ENCODE measurements at places on chromosomes 3 and 15.

DNA sequence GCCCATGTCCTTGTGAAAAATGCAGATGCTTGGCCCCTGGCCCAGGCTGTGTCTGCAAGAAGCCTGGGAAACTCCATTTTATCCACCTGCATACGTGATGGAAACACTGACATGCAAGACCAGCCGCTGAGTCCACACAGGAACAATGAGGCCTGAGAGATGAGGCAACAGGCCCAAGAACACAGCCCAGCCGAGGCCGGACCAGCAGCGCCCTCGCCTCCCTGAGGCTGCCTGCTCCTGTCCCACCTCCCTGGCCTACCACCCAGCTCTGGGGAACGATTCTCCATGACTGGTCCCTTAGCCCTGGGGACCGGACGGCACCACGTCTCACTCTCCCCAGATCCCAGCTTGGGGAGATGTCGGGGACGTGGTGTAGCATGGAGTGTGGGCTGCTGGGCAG lies 47.5 kb downstream of the HMCES start:
- DNase-seq = no peak

DNA sequence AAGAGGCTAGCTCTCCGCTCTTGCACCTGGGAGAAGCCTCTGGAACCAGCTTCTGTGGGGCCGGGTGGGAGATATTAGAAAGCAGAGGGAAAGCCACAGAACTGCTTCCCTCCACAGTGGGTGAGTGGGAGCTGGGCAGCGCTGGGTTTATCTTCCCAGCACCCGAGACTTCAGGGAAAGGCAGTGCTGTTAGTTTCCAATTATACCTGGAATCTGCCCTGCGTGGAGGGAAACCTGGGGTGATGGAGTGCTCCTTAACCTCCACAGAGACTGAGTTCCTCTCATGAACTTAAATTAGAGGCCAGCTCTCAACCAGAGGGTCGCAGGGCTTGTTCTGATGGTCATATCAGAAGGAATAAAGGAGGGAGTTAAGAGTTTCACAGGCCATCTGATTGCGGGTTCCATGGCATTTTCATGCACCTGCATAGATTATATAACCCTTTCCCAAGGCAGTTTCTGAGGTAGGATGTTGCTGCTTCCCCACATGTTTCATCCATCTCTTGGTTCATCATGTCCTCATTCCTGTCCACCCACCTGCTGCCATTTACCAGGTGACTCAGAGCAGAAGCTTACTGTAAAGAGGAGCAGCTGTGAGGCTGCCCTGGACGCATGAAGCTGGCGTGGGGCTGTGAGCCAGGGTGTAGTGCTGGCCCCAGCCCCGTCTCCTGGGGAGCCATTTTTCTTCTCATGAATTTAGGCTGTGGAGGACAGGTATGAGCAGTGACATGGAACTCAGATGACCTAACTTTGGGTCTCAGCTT lies 42.5 kb downstream of the CA12 start:
- DNase-seq = no peak

- no peak for DNase-seq
Measured at GRCh38 chr3:48492461-48493202, 11.3 kb downstream of the SHISA5 start.

- no peak for DNase-seq
Measured at GRCh38 chr15:60656041-60656440, 177.1 kb upstream of the ICE2 start.

DNA sequence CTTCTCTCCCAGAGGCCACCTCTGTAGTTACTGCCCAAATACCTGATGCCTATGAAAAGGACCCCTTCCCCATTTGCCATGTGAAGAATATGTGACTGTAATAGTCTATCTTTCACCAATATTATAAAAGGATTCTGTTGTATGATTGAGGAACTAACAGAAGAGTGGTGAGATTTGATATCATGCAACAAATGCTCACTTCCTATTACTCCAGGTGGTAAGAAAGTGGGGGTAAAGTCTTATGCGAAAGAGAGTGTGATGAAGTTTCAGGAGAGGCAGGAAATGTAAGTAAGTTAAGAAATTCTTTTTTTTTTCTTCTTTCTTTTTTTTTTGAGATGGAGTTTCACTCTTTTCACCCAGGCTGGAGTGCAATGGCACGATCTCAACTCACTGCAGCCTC lies 24.4 kb upstream of the RAP2B start:
- DNase-seq = no peak

DNA sequence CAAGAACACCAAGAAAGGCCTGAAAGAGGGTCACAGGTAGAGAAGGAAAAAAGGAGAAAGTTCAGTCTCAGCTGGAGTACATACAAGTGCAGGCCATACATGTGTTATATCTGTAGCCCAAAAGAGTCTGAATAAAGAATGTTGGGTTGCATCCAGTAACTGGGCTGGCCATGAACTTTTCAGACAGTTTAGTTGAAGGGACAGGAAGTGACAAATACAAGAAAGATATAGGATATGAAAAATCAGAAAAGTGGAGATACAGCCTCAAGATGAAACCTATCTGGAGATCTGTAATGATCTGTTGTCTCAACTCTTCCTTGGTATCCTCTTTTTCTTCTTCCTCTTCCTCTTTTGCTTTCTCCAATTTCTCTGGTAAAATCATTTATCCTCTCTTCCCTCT lies 671.7 kb downstream of the MECOM start:
- no peak for DNase-seq

DNA sequence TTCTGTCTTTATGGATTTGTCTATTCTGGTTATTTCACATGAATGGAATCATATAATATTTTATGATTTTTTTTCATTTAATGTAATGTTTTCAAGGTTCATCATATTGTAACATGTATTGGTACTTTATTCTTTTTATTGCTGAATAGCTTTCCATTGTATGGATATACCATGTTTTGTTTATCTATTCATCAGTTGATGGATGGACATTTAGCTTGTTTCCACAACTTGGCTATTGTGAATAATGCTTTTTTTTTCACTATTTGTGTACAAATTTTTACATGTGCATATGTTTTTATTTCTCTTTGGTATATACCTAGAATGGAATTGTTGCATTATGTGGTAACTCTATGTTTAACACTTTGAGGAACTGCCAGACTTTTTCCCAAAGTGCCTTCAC lies 64.7 kb downstream of the PFN2 start:
- DNase-seq = no peak

GRCh38 chr3:112640276-112640929 lies 540 bp downstream of the CCDC80 start:
- no peak for DNase-seq

DNA sequence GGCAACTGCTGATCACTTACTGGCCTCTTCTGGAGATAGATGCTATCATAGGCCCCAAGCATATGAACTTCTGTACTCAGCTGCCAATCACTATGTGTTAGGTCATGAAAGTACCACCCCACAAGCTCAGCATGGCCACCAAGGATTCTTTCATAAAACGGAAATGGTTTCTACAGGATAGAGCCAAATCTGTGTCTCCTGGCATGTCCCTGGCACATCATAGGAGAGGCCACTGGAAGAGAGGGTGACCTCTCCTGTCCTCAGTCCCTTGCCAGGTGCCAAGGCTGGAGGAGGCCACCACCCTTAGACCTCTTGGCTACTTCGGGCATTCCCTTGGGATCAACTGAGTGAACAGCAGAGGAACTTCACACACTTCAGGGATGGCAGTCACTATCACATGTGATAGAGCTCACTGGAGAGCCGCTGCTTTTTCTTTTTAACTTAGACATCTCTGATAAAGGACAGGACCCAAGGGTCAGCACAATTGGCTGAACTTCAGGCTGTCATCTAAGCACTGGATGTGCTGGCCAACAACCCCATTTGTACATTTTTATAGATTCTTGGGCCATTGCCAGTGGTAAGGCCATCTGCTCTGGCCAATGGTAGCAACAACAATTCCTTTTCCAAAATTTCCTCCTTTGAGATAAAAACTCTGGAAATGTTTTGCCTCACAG lies 425.2 kb downstream of the SQOR start:
- no peak for DNase-seq

GRCh38 chr15:68235022-68235421 lies 5.5 kb upstream of the CLN6 start:
- DNase-seq = no peak

DNA sequence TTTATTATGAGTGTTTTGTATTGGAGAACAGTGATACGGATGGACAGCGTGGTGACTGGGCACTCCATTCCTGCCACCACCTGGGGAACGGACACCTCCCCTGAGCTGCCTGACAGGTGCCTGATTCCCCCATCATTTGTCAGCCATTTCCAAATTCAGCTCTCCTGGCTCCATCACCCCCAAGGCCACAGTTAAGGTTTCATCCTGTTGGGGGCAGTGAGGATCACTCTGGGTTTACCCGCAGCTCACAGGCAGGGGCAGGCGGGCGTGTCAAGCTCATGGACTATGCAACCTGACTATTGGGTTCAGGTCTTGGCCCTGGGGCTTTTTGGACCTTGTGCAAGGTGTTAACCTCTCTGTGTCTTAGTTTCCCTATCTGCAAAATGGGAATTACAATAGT lies 76.3 kb downstream of the RAB11A start:
- DNase-seq = no peak

DNA sequence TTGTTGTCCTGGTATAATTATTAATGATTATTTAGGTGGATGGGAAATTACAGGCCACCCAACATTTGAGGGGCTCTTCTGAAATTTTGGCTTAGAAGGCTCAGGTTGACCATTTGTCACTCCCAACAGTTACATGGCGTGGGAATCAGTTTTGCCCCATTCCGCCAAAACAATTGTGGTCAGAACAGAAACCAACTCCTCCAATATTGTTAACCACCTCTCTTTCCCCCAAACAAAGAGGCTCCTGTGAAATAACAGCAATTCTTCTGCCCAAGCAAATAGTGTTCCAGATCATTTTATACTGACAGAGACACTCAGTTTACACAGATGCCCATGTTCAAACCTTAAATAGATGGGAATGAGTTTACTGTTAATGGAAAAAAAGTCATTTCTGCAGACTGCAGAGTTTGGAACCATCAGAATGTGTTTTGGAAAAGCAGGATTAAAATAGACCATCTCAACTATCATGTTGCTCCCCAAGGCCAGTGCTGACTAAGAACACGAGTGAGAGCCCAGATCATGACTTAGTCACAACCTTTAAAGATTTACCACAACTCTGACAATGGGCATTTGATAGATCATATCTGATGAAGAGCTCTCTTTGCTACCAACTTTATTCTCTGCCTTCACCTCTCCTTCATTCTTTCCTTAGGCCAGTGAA lies 102.1 kb downstream of the DUT start:
- no peak for DNase-seq

DNA sequence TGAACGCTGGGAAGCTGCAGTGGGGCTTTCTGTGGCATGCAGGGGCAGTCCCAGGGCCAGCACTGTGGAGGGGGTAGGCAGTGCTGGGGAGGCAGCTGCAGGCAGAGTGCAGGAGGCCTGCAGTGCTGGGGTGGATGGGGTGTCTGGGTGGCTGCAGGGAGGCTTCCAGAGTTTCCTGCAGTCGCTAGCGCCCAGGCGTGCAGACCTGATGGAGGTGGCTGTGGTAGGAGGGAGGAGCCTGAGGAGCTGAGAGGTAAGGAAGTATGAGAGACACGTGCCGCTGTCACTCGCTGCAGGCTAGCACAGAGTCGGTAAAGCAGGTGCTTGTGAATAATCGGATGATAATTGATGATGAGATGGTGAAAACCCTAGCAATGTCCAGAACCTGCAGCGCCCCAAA lies 16.3 kb downstream of the SYNM start:
- DNase-seq = no peak

DNA sequence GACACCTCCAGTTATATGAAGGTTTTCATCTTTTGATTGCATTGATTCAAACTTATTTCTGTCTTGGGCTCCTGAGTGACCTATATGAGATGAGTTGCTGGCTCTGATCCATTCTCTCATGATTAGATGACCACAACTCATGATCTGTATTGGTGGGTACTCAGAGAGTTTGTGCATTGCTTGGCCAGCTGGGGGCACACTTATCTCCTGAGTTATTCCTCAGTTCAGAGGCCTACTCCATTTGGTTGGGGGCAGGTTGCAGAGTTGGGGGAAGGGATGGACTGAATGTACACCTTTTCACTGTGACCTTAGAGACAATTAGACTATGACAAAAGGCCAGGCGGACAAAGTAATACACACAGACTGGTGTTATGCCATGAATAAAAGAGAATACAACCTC lies 166.2 kb upstream of the SEMA6D start:
- no peak for DNase-seq

GRCh38 chr3:99716463-99716995 lies 78.1 kb downstream of the COL8A1 start:
- no peak for DNase-seq

DNA sequence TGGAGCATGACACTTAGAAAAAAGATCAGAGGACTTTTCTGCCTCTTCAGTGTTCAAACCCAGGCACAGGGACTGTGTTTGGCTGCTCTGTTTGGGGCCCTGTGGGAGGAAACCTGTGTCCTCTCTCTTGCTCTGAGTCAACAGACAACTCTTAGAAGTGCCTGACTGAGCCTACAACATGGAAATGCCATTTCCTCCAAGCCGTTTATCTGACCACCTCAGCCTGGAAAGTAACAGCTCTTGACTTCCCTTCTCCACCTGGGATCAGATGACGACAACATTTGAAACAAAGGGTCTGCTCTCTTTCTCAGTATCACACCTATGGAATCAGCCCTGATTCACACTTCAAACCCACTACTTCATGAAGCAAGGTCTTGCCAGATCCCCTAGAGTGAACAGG lies 91.3 kb upstream of the CTDSPL start:
- DNase-seq = no peak

DNA sequence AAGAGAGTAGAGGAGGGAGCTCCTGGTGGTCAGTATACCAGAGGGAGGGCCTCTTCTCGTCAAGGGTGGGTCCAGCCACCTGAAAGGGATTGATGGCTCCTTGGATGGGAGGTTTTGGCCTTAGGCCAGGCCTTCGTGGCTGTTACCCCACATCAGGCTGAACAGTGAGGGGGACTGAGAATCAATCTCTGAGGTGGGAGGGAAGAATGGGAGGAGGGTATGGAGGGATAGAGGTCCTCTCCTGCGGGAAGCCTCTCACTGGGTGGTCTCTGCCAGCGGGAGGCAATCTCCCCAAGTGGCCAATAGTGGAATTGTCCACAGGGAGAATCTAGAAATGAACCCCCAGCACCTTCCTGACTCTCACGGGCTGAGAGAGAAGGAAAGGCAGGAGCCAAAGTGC lies 53.5 kb downstream of the BSN start:
- no peak for DNase-seq

GRCh38 chr3:41710646-41711388 lies 251.1 kb downstream of the ULK4 start:
- DNase-seq = no peak

GRCh38 chr15:83112233-83112955 lies 4.9 kb downstream of the TM6SF1 start:
- DNase-seq = no peak

DNA sequence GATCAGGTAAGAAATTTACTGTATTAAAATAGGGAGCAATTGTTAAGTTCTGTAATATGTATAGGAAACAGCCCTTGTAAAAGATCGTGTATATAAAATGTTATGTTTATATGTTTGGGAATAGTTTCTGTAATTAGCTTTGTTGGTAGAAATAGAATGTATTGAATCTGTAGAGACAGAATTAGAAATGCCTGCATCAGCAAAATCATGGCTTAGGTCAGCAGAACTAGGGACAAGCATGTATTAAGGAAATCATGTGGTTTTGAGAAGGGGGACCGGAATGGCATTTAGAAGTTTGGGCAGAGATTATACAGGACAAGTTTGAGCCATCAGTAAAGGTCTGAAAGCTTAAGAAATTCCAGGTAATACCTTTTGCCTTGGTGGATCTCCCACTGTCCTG lies 177.9 kb downstream of the ERC2 start:
- no peak for DNase-seq

Data from GM12864 (cell line).